Panc1 (cell line): ENCODE measurements at places on chromosomes 16 and 17.

DNA sequence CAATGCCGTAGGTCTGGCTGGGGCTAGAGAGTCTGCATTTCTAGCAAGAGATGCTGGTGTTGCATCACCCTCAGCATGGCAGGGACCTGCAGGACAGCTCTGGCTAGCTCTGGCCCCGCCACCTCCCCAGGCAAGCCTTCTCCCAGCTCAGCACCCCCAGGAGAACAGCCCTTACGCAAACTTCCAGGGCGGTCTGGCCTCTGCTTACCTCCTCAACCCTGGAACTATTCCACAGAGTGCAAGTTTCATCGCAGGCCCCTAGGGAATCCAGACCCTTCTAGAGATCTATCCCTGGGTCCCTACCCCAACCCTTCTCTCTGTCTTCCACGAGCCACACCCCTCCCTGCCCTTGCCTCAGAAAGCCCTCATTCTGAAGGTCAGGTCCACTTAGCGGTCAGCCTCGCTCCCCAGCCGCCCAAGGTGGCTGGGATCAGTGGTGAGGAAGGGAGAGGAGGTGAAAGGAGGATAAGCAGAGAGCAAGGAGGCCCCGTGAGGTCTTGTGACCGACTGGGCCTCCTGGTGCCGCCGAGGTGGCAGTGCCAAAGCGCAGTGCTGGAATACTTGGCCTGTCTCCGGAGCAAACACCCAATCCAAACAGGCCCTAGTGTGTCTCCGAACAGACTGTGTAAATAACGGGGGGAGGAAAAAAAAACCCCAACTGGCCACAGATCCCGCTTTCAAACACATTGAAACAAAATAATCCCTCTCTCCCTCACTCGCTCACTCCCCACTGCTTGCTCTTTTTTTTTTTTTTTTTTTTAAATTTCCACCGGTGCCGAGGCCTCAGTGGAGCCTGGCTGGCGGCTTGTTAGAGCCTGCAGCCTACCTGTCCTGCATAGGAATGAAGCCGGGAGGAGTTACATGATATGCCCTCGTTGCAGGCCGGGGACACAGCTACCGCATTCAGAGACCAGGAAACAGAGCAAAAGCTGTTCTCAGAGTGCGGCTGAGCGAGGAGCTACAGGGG, 380.9 kb downstream of the SOX9 start:
- DNase-seq, result no peak

GRCh38 chr16:68468842-68469241, 20.5 kb upstream of the SMPD3 start:
- no peak for DNase-seq

- DNase-seq, result no peak
Measured at GRCh38 chr17:49104511-49105074, 28.0 kb upstream of the B4GALNT2 start.

GRCh38 chr17:51322390-51323029, 62.2 kb downstream of the UTP18 start:
- DNase-seq, result peak; percentile 13

DNA sequence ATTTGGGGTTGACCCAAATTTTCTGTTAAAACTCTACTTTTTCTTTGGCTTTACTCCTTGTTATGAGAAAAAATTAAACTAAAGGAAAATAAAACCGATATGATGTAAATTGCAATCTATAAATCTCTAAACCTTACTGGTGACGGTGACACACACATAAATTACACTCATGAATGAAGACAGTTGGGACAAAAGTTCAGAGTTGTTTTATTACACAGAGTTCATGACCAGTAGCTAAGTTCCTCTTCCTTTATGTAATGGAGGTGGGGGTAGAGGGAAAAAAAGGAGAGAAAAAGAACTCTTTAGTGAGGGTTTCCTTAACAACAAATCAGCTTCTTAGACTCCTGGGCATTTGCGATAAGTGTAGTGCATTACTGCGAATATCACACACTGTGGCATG, 220.7 kb downstream of the KCNJ2 start:
- no peak for DNase-seq

- no peak for DNase-seq
Measured at GRCh38 chr16:3182608-3183444, 5.2 kb upstream of the OR1F1 start.

GRCh38 chr16:6009151-6009550, 911.6 kb upstream of the EEF2KMT start:
- no peak for DNase-seq

GRCh38 chr17:52986056-52986662, 827.6 kb upstream of the CA10 start:
- no peak for DNase-seq

DNA sequence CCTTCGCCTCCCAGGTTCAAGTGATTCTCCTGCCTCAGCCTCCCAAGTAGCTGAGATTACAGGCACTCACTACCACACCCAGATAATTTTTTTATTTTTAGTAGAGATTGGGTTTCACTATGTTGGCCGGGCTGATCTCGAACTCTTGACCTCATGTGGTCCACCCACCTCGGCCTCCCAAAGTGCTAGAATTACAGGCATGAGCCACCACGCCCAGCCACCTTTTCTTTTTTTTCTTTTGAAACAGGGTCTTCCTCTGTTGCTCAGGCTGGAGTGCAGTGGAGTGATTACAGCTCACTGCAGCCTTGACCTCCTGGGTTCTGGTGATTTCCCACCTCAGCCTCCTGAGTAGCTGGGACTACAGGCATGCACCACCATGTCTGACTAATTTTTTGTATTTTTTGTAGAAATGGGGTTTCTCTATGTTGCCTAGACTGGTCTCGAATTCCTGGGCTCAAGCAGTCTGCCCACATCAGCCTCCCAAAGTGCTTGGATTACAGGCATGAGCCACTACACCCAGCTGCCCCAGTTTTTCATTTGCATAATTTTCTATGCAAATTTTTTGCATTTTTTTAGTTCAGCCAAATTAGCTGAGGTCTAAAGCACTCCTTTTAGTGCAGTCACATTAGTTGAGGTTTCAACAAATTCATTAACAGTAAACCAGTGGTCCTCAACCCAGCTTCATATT, 11.3 kb downstream of the WWP2 start:
- no peak for DNase-seq
